Osteocyte (in vitro differentiated cells): ENCODE measurements at places on chromosomes 2 and 18.

- no peak for DNase-seq
Measured at GRCh38 chr2:182080493-182080892, 94.8 kb downstream of the PPP1R1C start.

DNA sequence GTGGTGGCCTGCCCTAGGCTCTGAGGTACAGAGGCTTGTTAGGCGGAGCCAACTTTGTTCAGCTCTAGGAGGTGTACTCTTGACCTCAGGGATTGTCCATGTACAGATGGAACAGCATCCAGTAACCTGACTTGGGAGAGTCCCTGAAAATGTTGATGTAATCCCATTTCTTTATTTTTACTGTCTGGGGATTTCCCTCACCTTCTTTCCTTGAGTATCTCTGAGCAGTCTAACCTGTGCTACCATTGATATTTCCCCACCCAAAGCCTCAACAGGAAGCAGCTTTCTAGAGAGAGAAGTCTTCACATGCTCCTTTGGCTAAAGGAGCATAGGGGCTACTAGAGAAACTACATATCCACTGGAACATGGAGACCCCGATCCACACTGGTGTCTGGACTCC, 10.4 kb downstream of the IL36A start:
- no peak for DNase-seq

DNA sequence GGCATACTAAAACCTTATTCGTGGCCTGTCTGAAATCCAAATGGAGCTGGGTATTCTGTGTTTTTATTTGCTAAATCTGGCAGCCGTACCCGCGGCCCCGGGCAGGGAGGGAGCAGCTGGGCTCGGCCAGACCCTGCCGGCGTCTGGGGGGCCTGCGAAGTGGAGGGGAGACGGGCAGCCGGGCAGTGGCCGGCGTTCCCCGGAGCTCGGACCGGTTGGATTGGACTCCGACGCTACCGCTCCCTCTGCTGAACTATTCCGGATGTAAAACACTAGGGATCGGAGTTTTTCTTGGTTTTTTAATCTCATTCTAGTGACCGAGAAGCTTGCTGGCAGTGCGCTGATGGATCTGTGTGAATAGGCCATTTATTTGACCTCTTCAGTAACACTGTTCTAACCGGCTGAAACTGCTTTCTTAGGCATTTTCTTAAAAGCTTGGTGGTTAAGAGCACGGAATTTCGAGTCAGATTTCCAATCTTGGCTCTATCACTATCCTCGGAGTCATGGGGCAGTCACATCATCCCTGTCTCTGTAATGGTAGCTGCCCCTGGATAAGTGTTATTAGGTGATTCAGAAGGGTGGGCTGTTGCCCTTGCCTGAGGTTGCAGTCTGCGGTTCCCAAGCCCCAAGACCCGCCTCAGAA, 694 bp downstream of the UNC50 start:
- no peak for DNase-seq

- no peak for DNase-seq
Measured at GRCh38 chr18:36572135-36572856, 256.5 kb downstream of the TPGS2 start.

DNA sequence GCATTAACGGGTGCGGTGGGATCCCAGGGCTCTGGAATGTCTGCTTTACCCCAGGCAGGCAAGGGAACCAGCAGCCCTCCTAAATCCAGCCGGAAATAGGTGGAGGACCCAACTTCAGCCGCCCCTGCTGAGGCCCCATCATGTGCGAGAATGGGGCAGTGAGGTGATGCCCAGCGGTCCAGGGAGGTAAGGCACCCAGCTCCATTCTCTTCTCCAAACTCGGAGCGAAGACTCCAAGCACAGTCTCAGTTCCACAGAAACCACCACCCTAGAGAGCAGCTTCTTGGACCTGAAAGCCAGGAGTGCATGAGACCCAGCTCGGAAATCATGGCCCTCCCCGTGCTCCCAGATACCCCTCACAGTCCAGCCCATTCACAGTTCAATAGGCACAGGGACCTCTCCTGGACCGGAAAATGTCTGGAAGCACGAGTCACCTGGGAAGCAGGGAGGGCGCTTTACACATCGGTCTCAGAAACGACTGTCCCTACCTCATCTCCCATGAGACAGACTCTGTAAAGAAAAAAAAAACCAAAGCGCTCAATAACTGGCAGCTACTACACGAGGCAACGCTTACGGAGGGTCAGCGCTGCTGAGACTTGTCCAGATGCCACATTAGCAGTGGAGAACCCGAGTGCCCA, 2.0 kb downstream of the SDC1 start:
- no peak for DNase-seq

- DNase-seq = no peak
Measured at GRCh38 chr2:100425573-100426383, 8.3 kb upstream of the CHST10 start.

DNA sequence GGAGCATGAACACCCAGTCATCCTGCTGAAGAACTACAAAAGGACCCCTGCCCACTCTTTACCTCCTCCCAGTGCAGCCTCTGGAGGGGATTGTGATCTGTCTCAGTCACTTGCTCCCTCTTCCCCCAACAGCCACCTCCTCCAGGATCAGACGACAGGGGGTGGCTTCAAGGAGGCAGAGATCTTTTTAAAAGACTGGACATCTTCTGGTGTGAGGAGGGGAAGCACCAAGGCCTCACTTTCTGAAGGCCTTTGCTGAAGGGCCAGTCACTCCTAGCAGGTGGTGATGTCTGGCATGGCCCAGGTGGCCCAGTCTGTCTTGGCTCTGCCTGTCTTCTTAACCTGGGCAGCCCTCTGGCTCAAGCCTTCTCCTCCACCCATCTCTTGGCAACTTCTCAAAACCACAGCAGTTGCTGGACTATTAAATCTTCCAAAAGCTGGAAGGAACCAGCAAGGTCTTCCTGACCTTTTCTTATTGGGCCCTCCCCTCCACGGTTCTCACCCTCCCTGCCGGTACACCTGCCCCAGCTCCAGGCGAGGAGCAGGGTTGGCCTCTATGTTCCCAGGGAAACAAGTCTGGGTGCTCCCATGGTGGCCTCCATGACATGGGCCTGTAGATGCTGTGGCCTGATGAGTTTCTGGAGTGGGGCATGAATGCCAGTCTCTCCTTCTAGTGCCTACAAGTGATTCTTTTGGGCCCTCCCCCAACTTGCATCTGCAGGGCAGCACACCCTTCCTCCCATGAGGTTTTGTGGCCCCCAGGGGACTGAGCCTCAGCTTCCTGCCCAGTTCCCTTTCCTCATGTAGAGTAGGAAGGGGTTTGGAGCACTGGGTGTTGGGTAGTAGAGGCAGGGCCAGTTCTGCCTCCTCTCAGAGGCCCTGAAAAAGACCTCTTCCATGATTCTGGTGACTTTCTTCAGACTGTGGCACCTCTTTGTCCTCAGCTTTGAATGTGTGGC, 5.0 kb upstream of the ATP6V1B1 start:
- DNase-seq = peak; percentile 42

- no peak for DNase-seq
Measured at GRCh38 chr2:75928093-75928492, 217.4 kb upstream of the GCFC2 start.

DNA sequence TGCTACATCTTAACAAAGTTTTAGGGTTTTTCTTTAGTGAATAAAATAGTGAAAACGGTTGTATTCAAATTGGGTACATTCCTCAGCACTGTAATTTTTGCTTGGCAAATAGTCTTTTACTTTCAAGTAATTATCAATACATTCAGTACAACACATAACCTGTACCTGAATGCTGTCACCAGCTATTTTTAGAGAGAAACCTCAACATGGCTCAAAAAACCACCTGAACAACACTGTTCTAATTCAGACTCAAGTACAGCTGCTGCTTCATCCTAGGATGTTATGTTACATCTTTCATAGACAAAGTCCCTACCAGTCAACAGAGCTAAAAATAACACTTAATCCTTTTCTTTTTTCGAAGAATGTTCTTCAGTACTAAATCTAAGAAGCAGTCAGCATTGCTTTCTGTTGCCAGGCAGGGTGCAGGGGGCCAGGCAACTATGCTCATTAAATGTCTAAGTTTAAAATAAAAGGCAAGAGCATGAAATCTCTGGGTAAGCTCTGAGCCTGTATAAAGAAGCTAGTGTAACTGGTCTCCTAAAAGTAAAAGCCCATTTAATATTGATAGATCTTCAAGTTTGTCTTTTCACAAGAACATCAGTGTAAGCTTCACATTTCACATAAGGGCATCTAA, 20.5 kb downstream of the PDIA6 start:
- DNase-seq = no peak

DNA sequence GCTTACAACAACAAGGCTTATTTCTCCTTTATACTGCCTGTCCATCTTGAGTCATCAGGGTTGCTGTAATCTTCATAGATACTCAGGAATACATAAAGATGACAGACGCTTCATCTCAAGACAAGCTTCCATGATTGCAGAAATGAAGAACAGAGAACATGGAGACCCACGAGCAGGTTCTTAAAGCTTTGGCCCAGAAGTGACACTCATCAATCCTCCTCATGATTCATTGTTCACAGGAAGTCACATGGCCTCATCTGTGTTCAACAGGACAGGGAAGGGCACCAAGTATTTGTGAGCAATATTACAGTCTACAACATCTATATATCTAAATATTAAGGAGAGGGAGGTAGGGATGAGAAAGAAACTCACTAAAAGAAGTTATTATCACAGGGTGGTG, 36.5 kb upstream of the PGAP1 start:
- DNase-seq = no peak

DNA sequence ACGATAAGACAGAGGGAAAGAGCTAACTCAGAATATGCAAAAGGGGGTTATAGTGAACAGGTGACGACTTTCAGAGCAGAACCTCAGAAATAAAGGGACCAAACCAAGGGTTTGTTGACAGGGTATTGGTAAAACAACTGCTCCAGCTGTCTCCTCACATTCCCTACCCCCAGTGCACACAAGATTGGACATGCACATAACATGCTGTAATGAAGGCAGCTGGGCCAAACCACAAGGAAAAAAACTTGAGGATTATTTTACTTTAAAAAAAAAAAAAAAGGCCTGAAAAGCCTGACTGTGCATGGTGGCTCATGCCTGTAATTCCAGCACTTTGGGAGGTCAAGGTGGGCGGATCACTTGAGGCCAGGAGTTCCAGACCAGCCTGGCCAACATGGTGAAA, 3.5 kb downstream of the RBM43 start:
- no peak for DNase-seq

GRCh38 chr2:112841295-112842044, 4.9 kb upstream of the IL1B start:
- no peak for DNase-seq
